ENCODE measurements at places on chromosomes 5 and 9.

DNA sequence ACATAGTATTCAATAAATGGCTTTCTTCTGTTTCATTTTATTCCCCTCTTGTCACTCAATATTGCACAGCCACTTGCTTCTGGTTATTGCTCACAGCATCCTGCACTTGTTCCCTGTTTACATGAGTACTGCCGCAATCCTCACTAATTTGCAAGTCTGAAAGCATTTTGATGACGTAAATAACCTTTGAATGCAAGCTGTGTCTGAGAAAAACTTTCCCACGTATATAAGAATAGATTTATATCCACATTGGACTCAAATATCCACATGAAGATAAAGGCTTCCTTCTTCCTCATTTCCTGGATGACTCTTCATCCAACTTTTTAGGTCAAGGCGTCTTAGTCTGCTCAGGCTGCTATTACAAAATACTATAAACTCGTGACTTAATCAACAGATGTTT is 88.2 kb upstream of the DAP start:
- no peak for DNase-seq

- no peak for DNase-seq
These were observed 217.2 kb downstream of the AGTPBP1 start for GRCh38 chr9:85524531-85524930.

- DNase-seq, result no peak
These were observed 448.6 kb upstream of the MPDZ start for GRCh38 chr9:13728131-13728530.

DNA sequence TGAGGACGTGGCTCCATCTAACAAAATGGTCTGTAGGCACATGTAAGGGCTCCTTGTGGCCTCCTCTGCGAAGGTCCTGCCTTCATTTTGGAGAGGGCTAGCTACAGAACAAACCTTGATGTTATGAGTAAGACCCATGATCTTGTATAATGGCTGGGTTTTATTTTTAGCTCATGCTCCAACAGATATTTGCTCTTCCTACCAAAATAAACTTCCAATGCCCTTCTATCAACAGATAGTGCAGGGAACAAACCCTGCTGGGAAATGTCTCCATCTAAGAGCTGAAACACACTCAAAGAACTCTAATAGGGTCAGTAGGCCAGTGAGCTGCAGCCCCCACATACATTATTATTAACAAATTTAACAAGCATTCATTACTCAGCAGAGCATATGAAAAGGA is 189.5 kb downstream of the LURAP1L start:
- no peak for DNase-seq

- DNase-seq, result no peak
These were observed 121.2 kb downstream of the CHSY3 start for GRCh38 chr5:130025511-130025910.

DNA sequence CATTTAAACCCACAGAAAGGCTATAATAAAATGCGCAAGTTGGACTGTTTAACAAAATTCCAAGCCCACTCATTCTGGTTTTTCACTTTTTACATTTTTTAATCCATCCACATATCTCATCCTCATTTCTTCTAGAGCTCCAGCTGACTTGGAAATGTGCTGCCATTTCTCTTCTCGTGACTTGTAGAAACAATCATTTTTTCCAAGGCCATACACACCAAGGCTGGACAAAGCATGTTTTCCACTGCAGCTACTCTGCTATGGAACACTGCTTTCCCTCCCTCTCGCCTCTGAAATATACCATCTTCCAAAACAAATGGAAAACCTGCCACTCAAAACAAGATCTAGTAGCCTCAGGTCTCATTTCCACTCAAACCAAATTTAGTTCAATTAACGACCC is 141.1 kb downstream of the ESM1 start:
- no peak for DNase-seq

GRCh38 chr5:158716668-158717067 is 383.0 kb downstream of the EBF1 start:
- DNase-seq, result no peak

DNA sequence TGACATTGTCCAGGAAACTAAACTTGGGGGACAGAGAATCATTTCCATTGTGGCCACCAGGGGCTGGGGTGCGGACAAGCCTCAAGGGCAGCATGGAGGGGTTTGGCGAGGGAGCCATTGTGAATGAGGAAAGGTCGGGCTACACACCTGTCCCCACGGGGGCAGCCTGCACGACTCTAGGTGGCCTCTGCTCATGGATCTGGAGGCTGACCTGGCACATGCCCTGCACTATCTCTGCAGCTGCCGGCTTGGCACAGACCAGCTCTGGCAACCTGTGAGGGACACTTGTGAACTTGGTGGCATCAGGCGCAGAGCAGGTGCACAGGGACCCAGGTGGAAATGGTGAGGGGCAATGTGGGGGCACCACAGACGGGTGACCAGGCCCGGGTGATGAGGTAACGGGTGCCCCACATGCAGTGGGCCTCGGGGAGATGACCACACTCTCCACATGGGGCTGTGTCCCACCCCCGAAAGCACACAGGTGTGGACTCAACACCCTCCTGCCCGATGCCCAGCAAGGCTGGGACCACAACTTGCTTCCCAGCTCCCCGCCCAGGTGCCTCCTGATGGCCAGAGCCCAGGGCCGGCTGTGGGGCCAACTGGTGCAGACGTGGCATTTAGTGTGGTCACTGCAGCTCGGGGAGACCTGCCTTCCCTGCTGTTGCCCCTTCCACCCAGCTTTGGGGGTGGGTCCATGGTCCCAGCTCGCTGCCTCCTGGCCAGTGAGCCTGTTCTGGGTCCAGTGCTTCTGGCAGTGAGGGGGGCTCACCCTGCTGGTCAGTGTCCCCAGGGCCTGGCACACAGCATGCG is 60.9 kb upstream of the UBAC1 start:
- DNase-seq, result no peak

- DNase-seq, result no peak
These were observed 301.2 kb downstream of the KIAA0825 start for GRCh38 chr5:94316916-94317838.

DNA sequence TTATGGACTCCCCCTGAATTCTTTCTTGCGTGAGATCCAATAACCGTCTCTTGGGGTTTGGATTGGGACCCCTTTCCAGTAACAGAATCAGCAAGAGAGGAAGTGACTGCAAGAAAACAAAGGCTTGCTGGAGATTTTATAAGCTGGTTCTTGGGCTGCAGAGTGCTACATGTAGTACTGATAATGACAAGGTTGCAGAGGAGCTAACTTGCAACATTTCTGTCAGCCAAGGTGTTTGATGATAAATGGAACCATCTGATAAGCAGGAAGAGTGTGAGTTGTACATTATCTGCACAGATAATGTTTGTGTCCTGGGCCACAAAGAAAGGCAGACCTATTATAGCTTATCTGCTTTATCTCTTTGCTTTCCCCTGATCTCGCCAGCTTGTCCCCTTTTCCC is 37.1 kb downstream of the DNAJB5 start:
- no peak for DNase-seq

DNA sequence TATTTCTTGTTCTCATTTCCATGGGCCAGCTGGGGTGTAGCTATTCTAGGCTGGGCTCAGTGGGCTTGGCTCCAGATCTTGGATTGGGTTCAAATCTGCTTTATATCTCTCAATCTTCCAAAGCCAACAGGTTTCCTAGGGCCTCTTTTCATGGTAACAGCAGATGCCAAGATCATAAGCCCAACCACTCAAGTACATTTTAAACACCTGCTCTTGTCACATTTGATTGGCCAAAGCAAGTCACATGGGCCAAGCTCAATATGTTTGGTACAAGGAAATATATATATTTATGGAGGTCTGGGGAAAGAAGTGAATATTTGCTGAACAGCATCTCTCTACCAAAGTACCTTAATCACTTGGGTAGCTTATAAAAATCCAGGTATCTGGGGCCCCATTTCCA is 49.5 kb downstream of the MRRF start:
- DNase-seq, result no peak

Data from neural crest cell (in vitro differentiated cells).